ENCODE measurements at places on chromosomes 3 and 15.

DNA sequence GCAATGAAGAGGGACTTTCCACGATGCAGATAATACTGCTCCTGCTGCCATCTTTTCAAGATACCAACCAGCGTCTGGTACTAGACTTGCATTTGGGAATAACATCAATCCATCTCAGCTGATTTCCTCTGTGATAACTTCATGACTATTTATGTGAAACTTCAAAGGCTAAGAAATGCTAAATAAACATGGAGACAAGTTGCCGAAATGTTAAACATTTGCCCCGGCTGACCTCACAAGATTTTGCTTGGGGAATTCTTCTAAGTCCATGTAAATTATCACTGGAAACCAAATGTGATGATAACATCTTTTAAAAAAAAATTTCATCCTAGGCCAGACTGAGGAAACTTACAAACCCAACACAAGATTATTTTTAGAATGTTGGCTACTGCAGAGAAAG lies 185.8 kb upstream of the PRICKLE2 start:
- no peak for DNase-seq

DNA sequence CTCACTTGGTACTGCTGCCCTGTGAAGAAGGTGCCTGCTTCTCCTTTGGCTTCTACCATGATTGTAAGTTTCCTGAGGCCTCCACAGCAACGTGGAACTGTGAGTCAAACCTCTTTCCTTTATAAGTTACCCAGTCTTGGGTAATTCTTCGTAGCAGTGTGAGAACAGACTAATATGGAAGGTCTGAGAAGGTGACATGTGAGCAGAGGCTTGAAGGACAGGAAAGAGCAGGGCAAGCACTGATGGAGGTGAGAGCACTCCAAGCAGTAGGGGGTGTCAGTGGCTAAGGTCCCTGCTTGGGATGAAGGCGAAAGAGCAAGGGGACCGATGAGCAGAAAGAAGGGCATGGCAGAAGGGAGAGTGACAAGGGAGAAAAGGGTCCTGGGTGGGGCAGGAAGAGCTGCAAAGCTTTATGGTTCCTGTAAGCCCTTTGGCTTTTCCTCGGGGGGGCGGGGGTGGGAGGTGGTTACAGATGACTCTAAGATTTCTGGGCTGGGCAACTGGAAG lies 3.5 kb downstream of the EIF4E3 start:
- no peak for DNase-seq

- DNase-seq, result no peak
Measured at GRCh38 chr15:65576664-65577063, 34.3 kb downstream of the INTS14 start.

- DNase-seq, result no peak
Measured at GRCh38 chr3:4036046-4036445, 236.8 kb downstream of the LRRN1 start.
